ENCODE measurements at places on chromosomes 6 and 20.

GRCh38 chr6:31396422-31397152 is 6.8 kb upstream of the MICA start:
- DNase-seq: peak; percentile 81

- no peak for DNase-seq
These were observed 26.1 kb upstream of the GMPR start for GRCh38 chr6:16212276-16212675.

- no peak for DNase-seq
These were observed 9.0 kb upstream of the BHLHE23 start for GRCh38 chr20:63015662-63016361.

DNA sequence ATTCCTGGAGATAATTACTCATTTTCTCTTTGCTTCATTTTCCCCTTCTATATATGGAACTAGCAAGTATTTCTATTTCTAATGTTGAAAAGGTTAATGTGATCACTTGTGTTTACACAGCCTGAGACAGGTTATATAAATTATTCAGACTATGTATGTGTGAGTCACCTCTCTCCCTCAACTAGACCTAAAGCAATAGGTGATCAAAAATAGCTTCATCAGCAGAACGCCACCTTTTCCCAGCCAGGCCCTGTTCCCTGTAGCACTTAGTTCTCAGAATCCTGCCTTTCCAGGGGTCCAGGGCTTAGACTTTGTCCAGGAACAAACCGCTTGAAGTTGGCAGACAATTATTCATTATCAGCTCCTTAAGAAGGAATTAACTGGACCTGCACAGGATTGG is 125.3 kb upstream of the EXOC2 start:
- DNase-seq: no peak

DNA sequence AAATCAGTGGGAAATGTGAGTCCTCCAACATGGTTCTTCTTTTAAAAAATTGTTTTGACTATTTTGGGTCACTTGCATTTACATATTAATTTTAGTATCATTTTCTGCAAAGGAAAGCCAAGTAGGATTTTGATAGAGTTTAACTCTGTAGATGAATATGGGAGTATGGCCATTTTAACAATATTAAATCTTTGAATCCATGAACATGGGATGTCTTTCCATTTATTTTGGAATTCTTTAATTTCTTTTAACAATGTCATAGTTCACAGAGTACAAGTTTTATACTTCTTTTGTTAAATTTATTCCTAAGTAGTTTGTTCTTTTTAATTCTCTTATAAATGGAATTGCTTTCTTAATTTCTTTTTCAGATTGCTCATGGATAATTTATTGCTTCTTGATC is 56.5 kb upstream of the ARMC2 start:
- DNase-seq: no peak

GRCh38 chr6:75368864-75369402 is 84.3 kb upstream of the TMEM30A start:
- no peak for DNase-seq

- DNase-seq: no peak
These were observed 891 bp downstream of the RIPPLY2 start for GRCh38 chr6:83854001-83854501.

GRCh38 chr6:122696079-122696478 is 83.4 kb upstream of the FABP7 start:
- DNase-seq: no peak

GRCh38 chr6:121382467-121383121 is 48.3 kb upstream of the TBC1D32 start:
- no peak for DNase-seq

DNA sequence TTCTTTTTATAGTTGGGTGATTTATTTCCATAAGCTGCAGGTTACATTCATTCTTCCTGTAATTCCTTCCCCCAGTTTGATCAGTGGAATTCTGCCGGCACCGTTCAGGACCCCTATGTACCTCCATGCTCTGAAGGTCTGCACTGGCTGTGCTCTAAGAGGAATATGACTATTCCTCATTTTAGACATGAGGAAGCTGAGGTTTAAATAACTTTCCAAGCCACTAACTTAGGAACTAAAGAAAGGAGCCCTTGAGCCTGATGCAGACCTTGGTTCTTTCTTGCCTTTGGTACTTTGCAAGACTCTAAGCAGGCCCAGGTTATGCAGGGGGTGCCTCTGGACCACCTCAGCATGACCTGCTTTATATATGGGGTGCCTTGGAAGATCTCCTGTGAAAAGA is 318.5 kb downstream of the QKI start:
- DNase-seq: no peak

DNA sequence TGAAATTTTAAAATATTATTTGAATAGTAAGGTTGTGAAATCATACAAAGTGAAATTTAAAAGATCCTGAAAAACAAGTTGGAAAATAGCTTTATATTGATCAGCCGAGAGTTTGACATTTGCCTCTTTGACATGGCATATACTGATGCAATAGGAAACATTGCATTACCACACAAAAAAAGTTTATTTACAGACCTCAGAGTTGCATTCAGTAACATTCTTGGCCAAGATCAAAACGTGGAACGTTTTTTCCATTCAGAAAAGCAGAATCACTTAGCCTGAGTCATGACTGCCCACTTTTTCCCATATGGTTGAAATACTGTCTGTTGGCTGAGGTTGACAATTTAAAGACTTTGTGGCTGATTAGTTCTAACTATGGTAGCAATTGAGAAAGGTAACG is 55.1 kb upstream of the BACH2 start:
- DNase-seq: no peak

DNA sequence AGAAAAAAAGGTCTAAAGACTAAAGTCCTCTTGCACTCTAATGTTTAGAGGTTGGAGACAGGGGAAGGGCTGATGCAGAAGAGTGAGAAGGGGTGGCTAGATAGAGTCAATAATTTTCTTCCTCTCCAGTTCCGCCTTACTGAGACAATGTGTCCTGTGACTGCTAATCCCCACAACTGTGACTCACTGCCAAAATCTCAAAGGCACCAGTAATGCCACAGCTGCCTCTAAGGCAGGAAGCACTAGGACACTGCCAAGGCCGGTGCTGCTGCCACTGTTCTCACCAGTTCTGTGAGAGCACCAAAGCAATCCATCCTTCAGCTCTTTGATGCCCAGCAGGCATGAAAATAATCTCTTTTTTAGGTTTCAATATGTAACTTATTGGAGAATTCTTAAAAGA is 701.9 kb upstream of the MAP3K7 start:
- no peak for DNase-seq

- DNase-seq: no peak
These were observed 43.1 kb upstream of the GATA5 start for GRCh38 chr20:62518911-62519310.

DNA sequence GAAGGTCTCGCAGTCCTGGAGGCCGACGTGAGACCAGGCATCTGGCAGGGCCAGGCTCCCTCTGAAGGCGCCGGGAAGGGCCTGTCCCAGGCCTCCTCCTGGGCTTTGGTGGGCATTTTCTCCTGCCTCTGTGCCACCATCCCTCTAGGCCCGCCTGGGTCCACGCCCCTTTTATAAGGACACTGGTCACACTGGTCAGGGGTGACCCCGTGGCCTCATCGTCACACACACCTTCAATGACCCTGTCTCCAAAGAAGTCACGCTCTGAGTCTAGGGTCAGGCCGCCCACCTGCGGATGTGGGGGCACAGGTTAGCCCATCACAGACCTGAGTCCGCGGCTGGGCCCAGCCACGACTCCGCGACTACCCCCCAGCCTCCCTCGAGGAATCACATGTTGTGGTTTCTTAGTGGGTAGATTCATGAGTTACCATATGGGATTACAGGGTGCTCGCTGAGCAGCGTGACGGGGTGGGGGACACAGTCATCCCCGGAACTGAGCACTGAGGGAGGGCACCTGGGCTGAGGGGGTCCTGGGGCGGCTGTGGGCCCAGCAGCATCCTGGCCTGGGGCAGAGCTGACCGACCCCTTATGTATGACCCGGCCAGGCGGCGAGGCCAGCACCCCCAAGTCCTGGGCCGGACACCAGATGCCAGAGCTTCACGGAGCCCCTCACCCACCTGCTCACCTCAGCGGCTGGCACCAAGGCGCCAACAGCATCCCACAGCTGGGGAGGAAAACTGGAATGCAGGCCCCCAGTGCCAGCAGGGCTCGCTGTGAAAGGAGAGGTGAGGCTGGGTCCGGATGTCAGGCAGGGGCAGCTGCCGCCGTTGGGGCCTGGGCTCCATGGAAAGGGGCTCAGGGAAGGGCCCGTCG is 115.9 kb downstream of the DLL1 start:
- no peak for DNase-seq

DNA sequence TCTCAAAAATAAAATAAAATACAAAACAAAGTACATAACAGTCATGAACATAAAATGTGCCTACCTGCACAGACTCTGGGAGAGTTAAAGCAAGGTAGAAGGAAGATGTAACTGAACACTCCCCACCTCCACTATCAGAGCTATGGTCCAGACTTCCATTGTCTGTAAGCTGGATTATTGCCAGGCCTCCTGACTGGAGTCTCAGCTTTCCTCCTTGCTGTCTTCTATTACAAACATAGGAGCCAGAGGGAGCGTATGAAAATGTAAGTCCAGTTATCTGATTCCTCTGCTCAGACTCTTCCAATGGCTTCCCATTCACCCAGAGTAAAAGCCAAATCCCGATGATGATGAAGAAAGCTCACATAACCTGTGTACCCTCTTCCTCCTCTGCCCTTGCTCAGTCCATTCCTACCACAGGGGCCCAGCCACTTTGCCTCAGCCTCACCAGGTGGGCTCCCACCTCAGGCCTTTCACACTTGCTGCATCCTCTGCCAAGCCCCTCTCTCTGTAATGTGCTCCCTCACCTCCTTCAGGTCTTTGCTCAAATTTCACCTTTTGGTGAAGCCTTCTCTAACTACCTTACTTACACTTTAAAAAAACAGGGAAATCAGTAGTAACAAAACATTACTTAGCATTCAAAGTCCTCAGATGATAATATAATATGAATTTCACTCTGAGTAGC is 194.1 kb downstream of the RIMS1 start:
- DNase-seq: no peak

GRCh38 chr6:157592541-157592940 is 211.6 kb downstream of the ZDHHC14 start:
- no peak for DNase-seq

GRCh38 chr6:286681-287488 is 5.4 kb upstream of the DUSP22 start:
- no peak for DNase-seq

DNA sequence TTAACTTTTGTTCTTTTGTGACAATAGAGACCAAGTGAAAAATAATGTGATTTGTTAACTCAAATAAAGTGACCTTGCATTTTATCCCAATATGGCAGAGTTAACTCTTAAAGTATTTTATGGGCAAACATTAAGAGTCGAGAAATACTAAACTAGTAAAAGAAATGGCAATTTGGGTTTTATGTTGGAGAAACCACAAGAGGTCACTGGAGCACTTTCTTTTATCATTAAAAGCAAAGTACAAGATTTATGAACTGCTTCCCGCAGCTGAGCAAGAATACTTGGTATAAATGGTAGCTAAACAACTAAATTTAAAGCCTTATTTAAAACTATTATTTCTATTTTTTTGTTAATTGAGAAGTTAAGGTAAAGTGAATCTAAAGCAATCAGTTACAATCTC is 33.5 kb upstream of the MCM9 start:
- DNase-seq: no peak

DNA sequence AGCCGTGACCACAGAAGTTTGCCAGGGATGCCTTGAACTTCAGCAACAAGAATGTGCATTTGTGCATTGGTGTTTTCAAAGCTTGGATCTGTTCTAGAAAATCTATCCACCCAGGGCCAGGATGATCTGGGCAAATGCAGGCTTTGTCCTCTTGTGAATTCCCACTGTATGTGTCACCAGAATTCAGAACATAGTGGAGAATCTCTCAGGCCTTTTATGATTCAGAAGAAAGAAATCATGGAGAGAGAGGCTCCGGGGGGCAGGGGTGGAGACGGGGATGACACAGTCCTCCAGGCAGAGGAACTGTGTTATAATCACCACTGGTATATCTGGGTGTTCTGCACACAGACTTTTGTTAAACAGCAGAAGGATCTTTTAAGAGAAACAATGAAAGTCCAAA is 304.1 kb downstream of the CDH4 start:
- no peak for DNase-seq

DNA sequence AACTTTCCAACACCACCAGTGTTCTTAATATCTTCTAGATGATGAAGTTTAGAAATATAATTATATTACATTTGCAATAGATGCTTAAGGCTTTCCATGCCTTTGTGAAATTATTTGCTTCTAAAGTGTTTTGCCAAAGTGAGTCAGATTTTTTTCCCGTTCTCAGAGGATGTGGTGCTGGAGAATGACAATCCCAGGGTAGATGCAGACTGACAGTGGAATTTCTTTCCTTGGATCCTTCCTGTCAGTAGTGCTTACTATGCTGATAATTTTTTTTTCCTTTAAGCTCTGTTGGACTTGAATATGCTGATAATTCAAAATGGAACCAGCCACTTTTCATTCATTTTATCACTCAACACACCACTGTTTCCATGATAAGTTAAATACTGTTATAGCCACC is 59.9 kb upstream of the SOX4 start:
- no peak for DNase-seq

DNA sequence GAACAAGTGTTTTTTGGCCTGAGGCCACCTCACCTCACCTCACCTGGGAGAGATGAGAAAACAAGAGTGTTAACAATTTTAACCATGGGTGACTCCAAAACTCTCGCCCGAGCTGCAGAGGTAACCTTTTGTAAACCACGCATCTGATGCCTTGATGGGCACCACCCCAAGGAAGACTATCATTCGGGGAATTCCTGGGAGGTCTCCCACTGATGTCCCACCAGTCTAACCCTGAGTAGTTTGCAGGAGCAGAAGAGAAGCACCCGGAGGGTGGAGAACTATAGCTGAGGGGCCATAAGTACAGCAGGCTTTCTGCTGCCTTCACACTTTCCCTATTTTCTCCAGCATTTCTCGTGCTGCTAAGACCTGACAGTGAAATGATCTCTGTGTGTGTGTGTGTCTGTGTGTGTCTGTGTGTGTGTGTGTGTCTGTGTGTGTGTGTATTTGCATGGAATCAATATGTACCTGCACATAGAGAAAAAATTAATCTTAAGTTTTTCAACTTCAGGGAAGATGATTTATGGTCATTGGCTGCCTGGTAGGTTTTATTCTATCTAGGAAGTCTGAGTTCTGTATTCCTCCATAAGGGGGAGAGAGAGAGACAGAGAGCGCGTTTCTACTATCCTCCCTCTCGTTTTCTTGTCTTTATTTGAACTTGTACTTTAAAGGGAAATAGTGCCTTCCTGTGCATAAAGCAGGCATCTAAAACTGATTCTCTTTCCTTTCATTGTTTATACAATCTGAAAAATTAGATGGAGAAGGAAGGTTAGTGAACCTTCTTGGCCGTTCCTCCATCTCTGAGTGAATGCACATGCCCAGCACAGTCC is 75.8 kb downstream of the CAP2 start:
- no peak for DNase-seq

DNA sequence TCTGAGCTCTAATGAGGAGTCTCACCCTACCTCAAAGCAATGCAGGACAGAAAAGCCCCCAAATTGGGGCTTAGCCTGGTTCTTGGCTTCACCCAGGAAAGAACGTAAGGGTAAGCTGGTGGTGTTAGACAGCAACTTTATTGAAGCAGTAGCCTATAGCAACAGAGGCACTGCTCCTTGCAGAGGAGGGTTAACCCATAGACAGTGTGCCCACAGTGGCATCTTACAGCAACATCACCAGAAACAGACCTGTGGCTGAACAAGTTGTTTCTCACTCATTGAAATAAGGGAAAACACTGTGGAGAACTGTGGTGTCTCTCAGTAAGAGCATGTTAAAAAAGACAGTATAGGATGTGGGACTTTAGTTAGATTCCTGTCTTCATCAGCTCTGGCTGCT is 80.4 kb upstream of the SPTLC3 start:
- DNase-seq: no peak

Measured in stimulated activated CD4-positive, alpha-beta T cell treated with anti-CD3 and anti-CD28 coated beads, Interleukin-15, amount 100 ng/mL, for 1 hour (primary cell).